Fibroblast of skin of right biceps (primary cell): ENCODE measurements at places on chromosomes 5 and 9.

DNA sequence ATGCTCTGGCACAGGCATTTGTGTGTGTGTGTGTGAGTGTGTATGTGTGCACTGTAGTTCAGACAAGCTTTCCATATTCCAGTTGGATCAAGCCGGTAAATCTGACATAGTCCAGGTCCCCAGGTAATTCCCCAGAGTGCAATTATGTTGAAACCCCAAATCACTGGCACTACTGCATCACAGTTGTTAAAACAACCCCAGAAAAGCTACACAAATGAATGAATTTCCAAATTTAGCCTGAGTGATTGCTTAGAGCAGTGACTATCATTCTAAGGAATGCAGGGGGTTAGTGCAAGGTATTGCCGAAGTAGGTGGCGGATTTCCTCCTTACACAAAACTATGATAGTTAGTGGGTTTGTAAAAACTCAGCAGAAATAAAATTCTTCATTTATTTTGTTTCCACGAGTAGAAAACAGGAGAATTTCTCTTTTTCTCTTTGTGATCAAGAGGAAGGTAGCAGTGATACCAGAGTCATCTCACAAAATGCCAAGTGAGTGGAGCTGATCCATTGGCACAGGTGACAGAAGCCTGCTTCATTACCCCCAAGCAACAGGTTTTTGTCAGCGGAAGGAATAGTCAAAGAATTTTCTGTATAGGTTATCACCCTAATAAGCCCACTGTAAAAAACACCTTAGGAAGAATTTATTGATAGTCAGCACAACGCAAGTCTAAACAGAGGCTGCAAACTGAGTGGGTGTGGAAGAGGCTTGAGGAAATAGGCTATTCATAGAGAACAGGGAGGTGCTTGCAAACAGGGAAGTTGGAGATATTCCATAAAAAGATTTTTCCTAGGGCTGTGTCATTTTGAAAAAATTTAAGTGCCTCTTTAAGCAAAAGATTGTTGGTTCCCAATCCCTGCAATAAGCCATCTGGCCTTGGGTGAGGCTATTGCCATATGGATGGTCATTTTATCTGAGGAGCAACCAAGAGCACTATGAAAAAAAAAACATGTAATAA lies 385.1 kb downstream of the CHSY3 start:
- peak; percentile 57 for DNase-seq

- no peak for DNase-seq
These were observed 5.7 kb upstream of the LARP1 start for GRCh38 chr5:154749491-154749890.

DNA sequence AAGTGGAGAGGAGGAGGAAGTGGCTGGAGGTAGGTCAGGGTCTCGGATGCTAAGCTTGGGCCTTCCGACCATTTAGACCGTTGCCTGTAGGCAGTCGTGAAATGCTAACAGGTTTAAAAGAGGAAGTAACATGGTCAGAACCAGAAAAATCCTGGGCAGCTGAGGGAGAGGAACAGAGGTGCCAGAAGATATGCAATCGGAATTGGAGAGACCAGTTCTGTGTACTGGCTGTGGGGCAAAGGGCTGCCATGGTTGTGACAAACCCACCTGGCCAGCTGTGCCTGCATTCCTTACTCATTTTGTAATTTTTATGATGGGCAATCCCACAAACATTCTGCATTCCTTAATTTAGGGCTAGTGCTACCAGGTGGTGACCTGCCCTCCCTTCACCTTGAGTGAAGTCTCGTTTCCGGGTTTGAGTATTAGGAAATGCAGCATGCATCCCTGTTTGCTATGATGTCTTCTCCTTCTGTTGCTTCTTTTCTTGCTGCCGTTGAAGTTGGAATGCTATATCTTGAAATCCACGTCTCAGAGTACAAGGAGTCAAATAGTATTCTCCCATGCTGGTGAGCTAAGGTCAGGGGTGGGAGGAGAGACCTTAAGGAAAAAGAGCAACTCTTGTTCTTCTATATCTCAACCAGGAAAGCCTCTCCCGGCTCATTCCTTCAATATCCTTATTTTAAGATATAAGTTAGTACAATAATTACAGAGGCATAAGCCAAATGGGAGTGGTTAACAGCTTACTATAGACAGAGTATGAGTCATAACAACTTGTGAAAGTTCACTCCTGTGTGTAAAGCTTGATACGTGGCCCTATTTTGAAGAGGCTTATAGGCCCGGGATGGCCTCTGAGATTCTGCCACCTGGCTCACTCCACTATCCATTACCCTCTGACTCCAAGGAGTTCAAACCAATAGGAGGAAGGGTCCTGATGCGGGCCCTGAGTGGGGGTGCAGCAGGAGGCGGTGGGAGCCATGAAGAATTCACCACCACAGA lies 37.0 kb downstream of the B4GALT1 start:
- peak; percentile 73 for DNase-seq

DNA sequence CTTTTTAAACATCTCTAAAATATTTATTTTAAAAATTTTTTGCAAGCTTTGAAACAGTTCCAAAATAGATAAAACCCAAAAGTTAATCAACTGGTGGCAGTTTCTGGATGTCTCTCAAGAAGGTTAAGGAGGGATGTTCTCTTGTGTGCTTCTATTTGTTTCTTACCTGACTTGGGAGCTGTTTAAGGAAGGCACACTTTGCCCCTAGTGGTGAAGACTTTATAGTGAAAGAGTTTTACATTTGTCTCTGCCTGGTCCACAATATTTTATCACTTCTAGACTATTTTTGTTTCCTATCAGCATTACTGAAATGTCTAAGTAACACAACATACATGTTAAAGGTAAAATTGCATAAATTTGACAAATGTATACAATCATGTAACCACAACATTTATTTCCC lies 552.8 kb downstream of the SEMA5A start:
- DNase-seq, result no peak

- DNase-seq, result peak; percentile 57
These were observed 16.5 kb upstream of the PRSS3 start for GRCh38 chr9:33778700-33779351.

DNA sequence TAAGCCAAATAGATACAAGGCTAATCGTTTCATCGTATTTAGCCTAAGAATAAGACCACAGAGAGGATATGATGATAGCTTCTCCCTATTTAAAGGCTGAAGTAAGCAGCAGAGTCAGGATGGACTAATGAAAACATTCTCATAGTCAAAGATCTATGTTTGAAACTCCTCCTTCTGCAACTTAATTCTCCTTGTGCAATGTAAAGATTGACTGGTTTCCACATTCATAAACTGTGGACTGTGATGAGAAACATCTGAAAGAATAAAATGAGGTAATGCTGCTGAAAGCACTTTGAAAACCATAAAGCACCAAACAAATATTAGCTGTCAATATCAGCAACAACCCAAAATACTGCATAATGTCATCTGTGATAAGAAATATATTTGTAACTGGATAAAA lies 361.9 kb downstream of the CSNK1G3 start:
- peak; percentile 15 for DNase-seq

DNA sequence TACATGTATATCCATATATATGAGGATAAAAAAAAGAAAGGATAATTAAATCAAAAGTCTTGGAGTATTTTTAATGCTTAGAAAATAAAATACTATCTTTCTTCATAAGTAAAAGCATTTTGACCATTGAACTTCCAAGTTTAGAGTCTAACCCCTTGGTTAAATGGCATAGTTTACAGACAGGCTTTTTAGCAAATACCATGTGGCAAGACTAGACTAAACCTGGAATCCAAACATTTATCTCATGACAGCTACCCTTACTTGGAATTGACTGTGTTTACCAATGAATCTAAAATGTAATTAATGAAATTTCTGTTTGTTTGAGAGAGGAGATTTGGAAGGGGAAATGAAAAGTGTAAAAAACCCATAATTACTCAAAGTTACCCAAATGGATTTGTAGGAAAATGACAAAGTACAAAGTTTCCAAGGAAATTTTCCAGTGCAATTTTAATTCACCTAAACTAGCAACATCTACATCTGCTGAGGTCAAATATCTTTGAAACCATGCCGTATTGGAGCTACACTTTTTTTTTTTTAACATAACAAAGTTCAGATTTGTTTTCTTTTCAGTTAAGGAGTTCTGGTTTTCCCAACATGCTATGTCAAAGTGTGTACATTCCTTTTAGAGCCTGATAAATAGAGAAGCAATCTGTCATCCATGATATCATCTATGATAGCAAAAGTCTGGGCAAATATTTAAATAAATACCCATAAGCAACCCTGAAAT lies 272.1 kb upstream of the DAB2 start:
- DNase-seq, result no peak

DNA sequence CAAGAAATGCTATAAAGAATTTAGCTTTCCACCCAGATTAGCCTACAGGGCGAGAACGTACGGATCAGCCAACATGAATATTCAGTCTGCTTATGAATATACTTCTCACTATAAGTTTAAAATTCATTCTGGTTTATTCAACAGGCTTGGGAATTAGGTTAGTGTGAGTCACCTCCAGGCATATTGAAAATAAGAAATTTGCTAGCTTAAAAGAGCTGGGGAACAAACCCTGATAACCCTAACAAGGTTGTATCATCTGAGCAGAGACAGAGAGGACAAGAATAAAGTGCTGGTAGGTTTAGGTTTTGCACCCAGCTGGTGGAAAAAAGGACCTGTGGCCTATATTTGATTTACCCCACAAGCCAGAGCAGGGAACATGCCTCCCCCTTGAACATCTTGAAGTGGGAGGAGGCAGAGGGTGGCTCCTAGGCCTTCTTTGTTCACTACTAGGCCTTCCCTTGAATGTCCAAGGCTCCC lies 12.3 kb downstream of the FNBP1 start:
- DNase-seq, result no peak

- DNase-seq, result peak; percentile 54
These were observed 52.8 kb downstream of the SAXO1 start for GRCh38 chr9:18980189-18980588.

GRCh38 chr9:4504250-4504649 lies 14.0 kb downstream of the SLC1A1 start:
- no peak for DNase-seq

DNA sequence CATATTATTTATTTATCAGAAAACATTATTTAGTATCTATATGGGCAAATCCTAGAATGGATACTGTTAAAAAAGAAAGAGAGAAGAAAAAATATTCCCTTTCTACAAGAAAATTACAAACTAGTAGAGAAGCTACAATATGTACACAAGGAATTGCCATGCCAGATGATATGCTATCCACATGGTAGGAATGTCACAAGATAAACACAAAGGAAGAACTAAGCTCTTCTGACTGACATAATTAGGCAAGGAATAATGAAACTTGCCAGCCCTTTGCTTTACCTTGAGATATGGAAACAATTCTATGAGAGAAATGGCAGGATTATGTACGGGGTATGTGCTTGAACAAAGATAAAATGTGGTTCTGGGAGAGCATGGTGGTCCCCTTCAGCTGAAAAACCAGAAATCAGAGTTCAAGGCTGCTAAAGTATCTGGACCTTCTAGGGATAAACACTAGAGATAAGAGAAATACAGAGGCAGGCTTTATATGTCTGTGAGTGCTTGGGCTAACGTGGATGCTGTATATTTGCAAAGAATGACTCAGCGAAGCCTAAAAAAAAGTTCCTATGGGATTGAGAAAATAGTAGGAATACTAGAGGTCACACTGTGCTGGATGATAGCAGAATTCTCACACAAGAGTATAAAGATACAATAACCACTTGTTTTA lies 451.6 kb downstream of the TLE1 start:
- no peak for DNase-seq

- no peak for DNase-seq
These were observed 55.9 kb downstream of the FNBP1 start for GRCh38 chr9:129987047-129987446.
